ENCODE measurements at places on chromosomes 3 and 15.

- DNase-seq: no peak
These were observed 290.5 kb downstream of the NAALADL2 start for GRCh38 chr3:175149675-175150074.

DNA sequence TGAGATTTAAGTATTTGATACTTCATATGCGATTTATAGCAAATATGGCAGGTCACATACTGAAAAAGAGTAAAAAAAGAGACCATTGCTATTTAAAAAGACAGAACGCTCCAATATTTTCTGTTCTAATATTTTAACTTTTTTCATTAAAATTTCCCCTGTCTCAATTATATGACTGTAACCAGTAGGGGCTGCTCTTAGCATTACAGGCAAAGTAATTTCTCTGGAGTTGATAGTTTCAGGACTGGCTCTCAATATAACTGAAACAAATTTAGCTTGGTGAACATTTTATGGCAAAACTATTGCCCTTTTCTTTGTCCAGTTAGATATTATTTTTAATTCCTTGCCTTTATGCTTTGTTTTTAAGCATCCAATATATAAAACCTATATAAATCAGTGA lies 286.3 kb upstream of the ROBO2 start:
- no peak for DNase-seq

GRCh38 chr15:69636169-69636915 lies 183.7 kb downstream of the RPLP1 start:
- DNase-seq: no peak

DNA sequence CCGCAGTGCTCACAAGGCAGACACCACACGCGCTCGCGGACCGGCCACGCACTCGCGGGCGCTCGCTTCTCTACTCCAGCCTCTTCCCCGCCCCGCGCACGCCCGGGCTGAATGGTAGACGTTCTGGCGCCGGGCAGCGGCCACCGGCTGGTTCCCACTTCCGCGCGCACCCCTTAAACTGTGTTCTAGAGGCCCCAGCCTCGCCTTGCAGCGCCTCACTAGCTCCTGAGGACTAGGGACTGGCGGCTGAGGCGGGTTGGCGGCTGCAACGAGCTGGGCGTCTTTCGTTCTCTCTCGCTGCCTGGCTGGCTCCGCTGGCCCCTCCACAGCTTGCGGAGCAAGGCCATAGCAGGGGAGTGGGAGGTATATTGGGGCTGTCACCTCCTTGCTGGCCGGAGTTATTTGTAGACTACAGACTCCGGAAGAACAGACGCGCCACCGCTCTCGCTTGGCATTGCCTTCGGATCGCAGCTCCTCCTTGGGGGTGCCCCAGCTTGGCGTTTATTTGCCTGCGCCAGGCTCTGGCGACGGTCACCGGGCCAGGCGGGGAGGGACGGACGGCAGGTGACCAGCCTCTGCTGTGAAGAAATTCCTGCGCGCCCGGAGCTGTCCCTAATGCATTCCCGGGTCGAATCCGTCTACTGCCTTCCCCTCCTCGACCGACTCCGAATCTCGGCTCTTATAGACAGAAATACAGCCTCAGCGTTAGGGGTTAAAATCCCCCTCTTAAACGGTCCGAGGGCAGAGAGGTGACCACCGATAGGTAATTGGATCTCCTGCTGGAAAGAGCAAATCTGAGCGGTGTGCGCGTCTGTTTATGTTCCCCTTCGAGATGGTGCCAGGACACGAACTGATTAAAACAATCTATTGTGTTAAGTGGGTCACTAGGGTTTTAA lies 1.3 kb downstream of the GREM1 start:
- no peak for DNase-seq

- DNase-seq: peak; percentile 71
These were observed 130.8 kb upstream of the SLC2A2 start for GRCh38 chr3:171157286-171157685.

GRCh38 chr3:56879436-56880215 lies 77.9 kb upstream of the ARHGEF3 start:
- DNase-seq: no peak

GRCh38 chr3:123841476-123842238 lies 42.5 kb downstream of the MYLK start:
- no peak for DNase-seq

GRCh38 chr3:143653935-143654334 lies 194.3 kb downstream of the SLC9A9 start:
- no peak for DNase-seq

DNA sequence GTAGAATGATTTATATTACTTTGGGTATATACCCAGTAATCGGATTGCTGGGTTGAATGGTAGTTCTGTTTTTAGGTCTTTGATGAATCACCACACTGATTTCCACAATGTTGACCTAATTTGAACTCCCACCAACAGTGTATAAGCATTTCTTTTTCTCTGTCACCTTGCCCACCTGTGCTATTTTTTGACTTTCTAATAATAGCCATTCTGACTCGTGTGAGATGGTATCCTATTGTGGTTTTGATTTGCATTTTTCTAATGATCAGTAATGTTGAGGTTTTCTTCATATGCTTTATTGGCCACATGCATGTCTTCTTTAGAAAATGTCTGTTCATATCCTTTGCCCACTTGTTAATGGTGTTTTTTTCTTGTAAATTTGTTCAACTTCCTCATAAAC lies 340.8 kb downstream of the PLOD2 start:
- no peak for DNase-seq

GRCh38 chr3:46293991-46294833 lies 52.0 kb downstream of the CCR3 start:
- DNase-seq: no peak

DNA sequence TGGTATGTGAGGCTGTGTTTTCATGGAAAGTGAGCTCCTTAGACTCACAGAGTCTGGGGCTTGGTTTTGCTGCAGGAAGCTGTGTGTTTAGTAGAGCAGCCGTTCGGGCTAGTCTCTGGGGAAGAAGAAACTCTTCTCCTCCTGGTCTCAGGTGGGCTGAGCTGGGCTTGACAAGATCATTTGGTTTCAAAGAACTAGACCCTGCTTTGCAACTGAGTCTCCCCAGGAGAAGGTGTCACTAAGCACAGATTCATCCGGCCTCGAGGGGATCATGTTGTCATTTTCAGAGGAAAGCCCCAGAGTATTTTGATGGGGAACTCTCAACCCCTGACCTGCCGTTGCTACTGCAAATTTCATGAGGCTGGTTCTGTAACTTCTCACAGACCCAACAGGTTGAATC lies 188.5 kb downstream of the FAM43A start:
- no peak for DNase-seq

DNA sequence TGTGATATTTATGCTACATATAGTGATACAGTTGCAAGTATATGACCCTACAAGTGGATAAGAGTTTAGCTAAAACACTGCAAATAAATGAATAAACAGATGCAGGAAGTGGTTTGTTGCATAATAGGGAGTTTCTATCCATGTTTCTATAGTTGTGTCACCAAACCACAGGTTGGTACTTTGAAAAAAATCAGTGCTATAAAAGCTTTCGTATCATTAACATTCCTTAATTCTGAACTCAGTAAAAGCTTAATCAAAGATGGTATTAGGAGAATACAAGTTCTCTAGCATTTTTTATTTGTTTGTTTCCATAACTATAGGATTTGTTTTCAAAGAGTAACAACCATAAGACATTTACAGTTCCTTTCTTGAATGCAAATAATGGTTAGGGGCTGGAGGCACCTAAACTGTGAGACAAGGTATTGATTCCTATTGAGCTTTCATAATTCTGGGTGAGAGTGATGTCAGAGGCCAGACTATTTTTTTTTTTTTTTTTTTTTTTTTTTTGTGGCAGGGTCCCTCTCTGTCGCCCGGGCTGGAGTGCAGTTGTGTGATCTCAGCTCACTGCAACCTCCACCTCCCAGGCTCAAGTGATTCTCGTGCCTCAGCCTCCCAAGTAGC lies 29.6 kb downstream of the CPOX start:
- no peak for DNase-seq

DNA sequence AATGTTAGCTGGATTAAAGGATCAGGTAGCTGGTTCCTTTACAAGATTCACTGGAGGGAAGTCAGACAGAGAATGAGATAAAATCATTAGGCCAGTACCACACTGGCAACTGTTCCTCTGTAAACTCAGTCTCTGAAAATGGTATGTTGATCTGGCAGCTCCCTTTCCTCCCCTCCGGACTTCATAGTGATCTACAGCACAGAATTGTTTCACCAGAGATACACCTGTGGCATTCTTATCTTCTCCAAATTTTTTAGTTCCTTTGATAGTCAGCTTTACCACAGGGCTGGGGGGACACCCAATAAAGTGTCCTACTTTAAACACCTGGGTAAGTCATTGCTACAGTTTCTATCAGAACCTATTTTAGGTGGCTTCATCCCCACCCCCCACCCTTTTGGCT lies 304.3 kb upstream of the KCNH8 start:
- no peak for DNase-seq

GRCh38 chr3:177037241-177037640 lies 160.0 kb downstream of the TBL1XR1 start:
- DNase-seq: no peak

DNA sequence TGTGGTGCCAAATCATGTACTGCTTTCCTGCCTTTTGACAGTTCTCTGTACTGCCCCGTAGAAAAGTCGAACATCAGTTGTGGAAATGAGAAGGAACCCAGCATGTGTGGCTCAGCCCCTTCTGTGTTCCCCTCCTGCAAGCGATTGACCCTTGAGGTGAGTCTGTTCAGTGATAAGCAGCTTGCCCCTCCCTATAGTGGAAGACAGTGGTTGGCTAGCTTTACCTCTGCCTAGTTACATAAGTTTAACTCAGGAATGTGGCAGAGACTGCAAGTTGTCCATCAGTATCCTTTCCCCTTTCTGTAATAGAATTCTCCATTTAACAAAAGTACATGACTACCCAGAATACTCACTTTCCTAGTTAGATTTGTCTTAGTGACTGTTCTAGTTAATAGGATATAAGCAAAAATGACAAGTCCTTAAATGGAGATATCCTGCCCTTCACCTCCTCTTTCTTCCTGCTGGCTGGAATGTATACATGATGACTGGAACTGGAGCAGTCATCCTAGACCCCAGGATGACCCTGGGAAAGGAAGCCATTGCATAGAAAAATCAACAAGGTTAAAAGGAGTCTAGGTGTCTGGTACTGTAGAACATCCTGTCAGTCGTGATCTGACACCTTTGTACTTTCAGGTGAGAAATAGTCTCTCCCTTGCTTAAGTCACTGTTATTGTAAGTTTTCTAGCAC lies 10.6 kb downstream of the SETMAR start:
- no peak for DNase-seq

- DNase-seq: no peak
These were observed 418 bp downstream of the ALPK3 start for GRCh38 chr15:84817466-84818081.

GRCh38 chr3:193686665-193687483 lies 93.9 kb downstream of the OPA1 start:
- DNase-seq: no peak

DNA sequence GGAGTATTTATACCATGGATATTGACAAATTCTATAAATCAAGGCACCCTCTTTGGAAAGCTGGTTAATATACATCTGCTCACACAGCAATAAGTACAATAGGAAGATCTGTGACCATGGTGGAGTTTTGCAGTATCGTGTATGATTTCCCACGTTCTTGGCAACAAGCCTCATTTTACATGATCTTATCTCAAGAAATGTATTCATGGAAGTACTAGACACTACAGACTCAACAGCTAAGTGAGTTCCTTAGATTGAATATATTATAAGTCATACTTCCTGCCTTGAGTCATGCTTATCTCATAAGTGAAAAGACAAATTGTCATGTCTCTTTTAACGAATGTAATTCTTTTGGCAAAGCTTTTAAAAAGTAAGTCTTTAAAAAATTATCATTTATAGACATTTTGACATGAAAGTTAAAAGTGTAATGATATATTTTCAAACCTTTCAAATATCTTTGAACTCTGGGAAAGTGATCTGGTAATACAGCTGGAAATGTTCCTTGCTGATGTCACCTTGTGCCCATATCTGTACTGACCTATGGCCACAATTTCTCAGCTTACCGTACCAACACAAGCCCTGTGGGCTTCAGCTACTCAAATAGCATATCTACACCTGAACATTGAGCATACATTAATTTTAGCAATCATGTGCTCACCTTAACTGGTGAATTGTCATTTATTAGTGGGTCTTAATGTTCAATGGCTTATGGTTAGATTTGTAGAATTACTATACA lies 130.3 kb upstream of the TMC3 start:
- no peak for DNase-seq

DNA sequence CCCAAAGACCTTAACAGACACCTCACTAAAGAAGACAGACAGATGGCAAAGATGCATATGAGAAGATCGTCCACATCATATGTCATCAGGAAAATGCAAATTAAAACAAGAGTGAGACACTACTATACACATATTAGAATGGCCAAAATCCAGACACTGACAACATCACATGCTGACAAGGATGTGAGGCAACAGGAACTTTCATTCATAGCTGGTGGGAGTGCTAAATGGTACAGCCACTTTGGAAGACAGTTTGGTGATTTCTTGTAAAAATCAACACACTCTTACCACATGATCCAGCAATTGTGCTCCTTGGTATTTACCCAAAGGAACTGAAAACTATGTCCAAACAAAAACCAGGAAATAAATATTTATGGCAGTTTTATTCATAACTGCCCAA lies 17.6 kb downstream of the CHDH start:
- DNase-seq: no peak

DNA sequence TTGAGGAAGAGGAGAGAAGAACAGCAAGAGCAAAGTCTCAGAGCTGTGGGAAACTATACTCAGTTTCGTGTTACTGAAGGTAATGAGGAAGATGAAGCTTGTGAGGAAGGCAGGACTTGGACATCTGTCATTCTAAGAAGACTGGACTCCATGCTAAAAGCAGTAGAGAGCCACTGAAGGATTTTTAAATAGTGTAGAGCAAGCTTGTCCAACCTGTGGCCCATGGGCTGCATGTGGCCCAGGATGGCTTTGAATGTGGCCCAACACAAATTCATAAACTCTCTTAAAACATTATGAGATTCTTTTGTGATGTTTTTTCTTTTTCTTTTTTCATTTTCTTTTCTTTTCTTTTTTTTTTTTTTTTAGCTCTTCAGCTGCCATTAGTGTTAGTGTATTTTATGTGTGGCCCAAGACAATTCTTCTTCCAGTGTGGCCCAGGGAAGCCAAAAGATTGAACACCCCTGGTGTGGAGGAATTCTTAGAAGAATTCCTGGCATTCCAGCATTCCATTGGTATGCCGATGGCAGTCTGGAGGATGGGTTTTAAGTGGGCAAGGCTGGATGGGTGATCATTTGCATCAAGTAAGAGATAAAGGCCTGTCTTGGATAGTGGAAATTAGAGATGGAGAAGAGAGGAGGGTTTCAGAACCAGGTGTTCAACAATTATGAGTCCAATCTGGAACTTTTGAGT lies 6.9 kb upstream of the NFKBIZ start:
- DNase-seq: no peak

- DNase-seq: no peak
These were observed 545.6 kb upstream of the ZNF385D start for GRCh38 chr3:22296601-22297000.

DNA sequence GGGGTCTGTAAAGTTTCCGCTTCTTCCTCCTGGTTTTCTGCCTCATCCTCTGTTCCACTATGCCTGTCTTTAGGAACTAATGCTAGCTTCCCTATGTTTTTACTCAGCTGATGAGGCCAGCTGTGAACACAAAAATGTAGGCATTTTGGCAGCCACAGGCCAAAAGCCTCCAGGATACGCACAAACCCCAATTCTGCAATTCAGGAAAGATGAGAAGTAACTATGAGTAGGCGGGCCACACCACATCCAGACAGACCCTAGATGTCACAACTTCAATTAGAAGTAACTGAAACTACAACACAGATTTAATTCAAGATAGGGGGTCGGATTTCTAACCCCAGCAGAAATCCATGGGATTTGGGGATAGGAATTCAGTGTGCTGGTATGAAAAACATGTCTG lies 11.9 kb downstream of the CA12 start:
- no peak for DNase-seq
